ENCODE measurements at places on chromosomes 16 and 17. TPM values are rescaled to one million over a fixed set of nuclear protein-coding genes. Genes with fewer than 3 reads are reported as not detected.

DNA sequence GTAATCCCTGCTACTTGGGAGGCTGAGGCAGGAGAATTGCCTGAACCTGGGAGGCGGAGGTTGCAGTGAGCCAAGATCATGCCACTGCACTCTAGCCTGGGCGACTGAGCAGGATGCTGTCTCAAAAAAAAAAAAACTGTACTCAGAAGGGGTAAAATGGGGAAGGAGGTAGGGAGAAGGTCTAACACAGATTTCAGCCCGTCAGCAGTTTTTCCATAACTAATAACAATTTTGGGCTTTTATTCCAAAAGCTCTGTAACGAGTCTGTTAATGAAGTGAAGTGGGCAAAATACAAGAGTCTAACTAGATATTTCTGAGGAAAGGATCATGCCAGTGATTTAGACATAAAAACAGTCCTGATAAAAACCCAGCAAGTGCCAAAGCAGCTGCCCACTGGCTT is 10.8 kb downstream of the ZNF821 start:
- no peak for DNase-seq

GRCh38 chr16:87966064-87966645 is 14.9 kb downstream of the BANP start:
- peak; percentile 72 for DNase-seq

DNA sequence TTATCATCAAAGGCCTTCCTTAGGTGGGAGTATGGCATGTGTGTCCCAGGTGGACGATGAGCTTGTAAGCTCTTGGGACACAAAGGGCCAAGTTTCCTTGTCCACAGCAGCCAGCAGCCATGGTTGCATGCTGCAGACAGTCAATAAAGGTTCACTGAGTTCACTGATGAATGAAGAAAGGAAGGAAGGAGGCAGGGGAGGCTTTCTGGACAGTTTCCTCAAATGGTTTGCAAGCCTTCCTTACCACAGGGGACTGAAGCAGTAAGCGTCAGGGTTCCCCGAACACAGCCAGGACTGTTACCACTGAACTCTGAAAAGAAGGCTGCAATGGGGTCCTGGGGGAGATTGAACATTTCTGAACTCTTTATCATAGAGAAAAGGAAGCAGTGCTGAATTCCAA is 111.1 kb downstream of the GAS7 start:
- DNase-seq: no peak

- no peak for DNase-seq
Observed at GRCh38 chr16:10981697-10982216, 37.4 kb downstream of the CLEC16A start.

DNA sequence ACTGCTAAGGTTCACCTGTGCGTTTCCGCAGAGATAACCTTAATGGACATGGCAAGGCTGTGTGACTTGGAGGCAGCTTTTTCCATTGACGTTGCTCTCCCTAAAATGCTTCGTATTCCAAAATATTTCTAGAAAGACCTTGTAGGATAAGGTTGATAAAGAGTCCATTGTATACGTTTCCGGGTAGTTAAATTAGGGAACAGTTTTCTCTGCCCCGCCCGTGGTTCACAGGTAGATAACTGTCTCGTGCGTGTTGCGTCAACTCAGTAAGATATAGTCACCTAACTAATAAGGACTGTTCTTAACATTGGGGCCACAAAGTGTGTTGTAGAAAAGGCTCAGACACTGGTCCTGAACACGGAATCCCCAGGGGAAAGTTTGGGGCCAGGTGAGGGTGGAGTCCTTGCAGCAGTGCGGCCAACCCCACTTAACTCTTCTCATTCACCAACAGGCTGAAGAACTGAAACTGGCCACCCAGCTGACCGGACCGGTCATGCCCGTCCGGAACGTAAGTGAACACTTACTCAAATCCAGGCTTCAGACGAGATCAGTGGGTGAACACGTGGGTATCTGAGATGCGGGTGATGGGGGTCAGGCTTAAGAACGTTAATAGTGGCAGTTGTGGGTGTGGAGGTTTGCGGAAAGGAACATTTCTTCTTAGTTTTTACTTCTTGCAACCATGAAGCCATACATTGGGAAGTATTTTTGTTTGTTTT is 1.6 kb downstream of the RPL13 start:
- no peak for DNase-seq

GRCh38 chr17:68378268-68379176 is 78.8 kb downstream of the WIPI1 start:
- peak; percentile 94 for DNase-seq

- no peak for DNase-seq
Observed at GRCh38 chr17:76953946-76954345, 85.7 kb downstream of the MGAT5B start.

DNA sequence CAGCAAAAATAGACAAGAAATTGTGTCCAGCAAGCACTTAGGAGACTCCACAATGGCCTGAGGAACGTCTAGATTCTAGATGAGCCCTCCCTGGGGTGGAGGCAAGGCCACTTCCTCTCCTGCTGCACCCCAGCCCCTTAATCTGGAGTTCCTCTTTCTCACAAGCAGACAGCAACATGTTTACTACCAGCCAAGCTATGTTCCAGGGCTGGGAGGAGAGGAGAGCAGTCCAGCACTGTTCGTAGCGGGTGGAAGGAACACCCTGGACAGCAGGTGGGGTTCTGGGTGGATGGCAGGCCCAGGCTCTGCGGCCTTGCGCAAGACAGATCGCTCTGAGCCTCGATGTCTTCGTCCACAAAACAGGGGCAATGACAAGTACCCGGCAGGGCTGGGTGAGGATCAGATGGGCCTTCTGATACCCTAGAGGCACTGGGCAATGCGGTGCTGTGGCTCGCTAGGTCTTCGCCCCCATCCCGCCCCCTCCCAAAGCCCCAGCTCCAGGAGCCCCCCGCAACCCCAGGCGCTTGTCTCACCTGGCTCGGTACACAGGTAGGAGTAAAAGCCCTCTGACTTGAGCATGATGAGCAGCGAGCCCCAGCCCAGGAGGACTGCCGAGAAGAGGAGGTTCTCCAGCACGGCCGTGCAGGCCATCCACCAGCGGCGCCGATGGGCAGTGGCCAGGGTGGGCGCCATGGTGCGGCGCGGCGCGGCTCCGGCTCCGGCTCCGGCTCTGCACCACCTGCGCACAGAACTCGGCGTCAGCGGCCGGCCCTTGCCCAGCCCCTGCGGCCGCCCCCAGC is 1.3 kb downstream of the SLC43A2 start:
- DNase-seq: peak; percentile 59

GRCh38 chr16:15949210-15950160 is at the start of gene ABCC1:
Gene ABCC1, plus strand, starts transcription at chr16:15949616. Its CDS starts 136 bp downstream, at chr16:15949752.
- peak; percentile 97 for DNase-seq

GRCh38 chr16:14341324-14342225 is 270.5 kb downstream of the MRTFB start:
- no peak for DNase-seq

GRCh38 chr16:22710326-22710725 is 103.6 kb upstream of the HS3ST2 start:
- DNase-seq: no peak

- DNase-seq: peak; percentile 73
Observed at GRCh38 chr17:33779234-33779591, 475.9 kb upstream of the CCL2 start.

- no peak for DNase-seq
Observed at GRCh38 chr16:88758944-88759244, 26.1 kb downstream of the PIEZO1 start.

DNA sequence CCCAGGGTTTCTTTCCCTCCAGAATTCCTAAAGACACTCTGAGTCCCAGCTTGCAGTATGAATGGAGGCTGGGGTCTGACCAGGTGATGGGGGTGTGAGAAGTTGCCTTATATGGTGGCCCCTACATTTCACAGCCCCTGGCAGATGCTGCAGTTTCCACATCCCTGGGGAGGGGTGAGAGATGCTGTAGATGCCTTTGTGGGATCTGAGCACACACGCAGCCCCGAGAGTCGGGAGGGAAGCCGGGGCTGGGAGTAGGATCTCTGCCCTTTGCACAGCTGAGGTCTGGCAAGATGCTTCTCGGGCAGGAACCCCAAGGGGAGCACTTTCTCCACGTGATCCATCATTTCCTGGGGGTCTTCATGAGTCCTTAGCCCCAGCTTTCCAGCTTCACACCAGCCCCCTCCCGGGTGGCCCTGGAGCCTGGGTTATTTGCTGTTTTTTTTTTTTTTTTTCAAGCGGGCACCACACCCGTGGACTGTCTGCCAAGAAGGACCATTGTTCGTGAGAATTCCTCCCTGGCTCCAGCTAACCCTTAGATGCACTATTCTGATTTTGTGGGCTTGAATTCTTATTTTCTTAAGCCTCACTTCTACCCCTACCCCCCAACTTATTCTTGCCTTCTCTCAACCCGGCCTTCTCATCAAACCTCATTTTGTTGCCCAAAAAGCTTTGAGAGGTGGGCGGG is 50.6 kb downstream of the NTN1 start:
- DNase-seq: no peak

DNA sequence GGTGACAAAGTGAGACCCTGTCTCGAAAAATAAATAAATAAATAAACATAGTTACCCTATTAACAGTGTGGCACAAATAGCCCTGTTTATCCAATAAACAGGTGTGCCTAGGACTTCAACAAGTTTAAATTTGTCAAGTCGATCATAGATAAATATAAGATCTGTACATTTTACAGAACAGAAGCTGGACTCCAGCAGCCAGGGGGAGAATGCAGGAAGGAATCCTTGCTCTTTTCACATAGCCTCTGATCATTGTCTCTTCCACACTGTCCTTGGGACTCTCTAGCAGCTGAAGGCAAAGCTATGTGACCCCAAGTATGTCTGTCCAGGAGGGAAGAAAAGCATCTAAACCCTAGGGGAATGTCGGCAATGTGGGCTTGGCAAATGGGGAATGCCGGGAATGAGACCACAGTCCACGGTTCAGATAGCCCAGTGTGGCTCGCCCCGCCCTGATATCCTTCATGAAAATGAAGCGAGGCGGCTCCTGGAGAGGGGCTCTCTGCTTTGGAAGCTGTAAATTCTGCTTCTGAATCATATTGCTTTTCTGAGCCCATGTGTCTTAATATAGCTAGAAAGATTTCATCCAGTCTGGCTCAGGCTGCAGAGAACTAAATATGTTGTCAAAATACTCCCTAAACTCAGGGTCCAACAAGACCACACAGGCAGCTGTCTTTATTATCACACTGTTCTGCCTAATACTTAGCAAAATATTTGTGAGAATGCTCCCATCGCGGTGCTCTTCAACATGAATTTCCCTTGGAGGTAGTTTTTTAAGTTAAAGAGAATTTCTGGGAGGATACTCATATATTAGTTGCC is 24.9 kb upstream of the GRB2 start:
- DNase-seq: peak; percentile 77

GRCh38 chr16:63947022-63947421 is 1174.8 kb downstream of the CDH11 start:
- no peak for DNase-seq

DNA sequence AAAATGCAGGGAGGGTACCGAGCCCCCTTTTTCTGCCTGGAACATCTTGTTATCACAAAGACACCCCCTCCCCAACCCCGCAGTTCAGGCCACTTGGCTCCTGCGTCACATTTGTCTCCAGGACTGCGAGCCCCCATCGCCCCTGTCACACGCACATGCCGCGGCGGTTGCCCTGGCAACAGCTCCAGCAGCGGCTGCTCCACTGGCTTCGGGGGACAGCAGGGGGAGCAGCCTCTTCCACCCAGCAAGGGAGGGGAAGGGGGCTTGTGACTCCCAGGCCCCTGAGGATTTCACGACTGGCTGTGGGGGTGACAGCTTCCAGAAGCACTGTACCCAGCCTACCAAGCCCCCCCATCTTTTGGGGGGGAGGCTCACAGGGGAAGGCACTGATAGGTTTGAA is 2.6 kb downstream of the BAIAP3 start:
- no peak for DNase-seq

- DNase-seq: no peak
Observed at GRCh38 chr16:65314627-65315008, 192.8 kb upstream of the CDH11 start.

DNA sequence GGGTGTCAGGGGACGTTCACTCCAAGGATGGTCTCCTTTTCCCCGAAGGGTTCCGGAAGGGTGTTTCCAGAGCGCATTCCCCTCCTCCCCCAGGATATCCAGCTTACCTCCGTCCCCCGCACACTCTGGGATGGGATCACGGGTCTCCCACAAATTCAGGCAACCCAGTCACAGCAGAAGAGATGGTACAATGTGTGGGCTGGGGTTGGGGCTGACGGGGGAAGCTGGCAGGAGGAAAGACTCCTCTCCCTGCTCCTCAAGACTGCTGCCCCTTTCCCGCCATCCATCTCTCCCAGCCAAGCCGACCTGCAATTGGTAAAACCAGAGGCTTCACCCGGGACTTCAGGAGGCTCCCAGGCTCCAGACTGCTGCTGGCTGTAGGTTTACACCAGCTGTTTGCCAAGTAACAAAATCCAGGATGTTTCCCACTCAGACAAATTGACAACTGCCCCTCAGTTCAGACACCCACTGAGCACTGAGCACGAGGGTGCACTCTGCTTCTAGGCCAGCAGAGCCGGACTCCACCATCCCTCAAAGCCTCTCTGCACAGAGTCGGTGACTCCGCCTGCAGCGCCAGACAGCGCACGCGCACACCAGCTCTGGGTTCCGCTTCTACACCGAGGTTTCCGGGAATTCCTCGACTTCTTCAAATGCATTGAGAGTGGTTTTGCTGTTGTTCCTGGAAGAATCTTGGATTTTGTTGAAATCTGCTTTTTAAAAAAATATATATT is 37.7 kb downstream of the ASPA start:
- no peak for DNase-seq

GRCh38 chr17:38751808-38752307 is 683 bp upstream of the PSMB3 start:
- peak; percentile 96 for DNase-seq

Gene NPB
- under 0.01 TPM for total RNA-seq

Gene KRT33B
- total RNA-seq: 1.1 TPM

Gene ITGAL
- total RNA-seq: not detected

Gene RNF135
- 11.2 TPM for total RNA-seq

Gene TNFRSF13B
- total RNA-seq: not detected

Gene TAT
- total RNA-seq: under 0.01 TPM

Gene ODAD4
- 1.5 TPM for total RNA-seq

Gene RAB37
- under 0.01 TPM for total RNA-seq

Gene MYH3
- total RNA-seq: 1.8 TPM

Gene MEFV
- total RNA-seq: under 0.01 TPM

Gene CCL5
- total RNA-seq: 0.36 TPM

Gene JPH3
- total RNA-seq: not detected

Gene EVI2B
- total RNA-seq: 6.2 TPM

Gene KRTAP2-3
- not detected for total RNA-seq

Gene KRT40
- total RNA-seq: not detected

Gene CHST4
- not detected for total RNA-seq

Data from osteoblast (primary cell).